MCF 10A (cell line): ENCODE measurements at places on chromosomes 2 and 18. TPM values are rescaled to one million over a fixed set of nuclear protein-coding genes. Genes with fewer than 3 reads are reported as not detected.

- no peaks in the 10 kb centered on the region for H3K27me3 ChIP-seq
- no peaks in the 10 kb centered on the region for H3K36me3 ChIP-seq
- H3K27ac ChIP-seq = no peak overlapping the region
- H3K4me3 ChIP-seq = no peak overlapping the region
- DNase-seq = peak; percentile 8
These were observed 116.8 kb upstream of the FSHR start for GRCh38 chr2:49271060-49271606.

GRCh38 chr2:173734797-173735196 is 230.4 kb downstream of the SP3 start:
- no peak overlapping the region for H3K27ac ChIP-seq
- H3K27me3 ChIP-seq = peaks cover 11% of the 10 kb centered on the region
- H3K4me1 ChIP-seq = no peaks in the 10 kb centered on the region

DNA sequence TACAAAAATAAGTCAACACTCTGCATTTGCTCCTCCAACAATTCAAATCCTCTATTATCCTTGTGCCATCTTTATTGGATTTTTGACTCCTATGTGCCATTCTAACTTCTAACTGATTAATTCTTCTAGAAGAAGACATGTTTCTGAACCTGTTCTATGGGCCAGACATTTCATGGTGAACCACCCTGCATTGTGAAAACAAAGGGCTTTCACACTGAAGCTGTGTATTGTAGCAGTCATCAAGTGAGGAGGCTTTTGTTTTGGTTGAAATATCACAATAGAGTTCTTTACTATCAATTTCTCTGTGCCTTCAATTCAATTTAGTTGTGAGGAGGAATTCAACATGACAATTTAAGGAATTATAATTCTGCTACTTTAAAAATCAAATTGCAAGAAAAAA is 357.9 kb downstream of the PLCL1 start:
- H3K4me3 ChIP-seq = no peak overlapping the region
- no peak for DNase-seq
- H3K27me3 ChIP-seq = peaks cover 26% of the 10 kb centered on the region
- H3K4me1 ChIP-seq = no peaks in the 10 kb centered on the region
- H3K27ac ChIP-seq = no peak overlapping the region
- no peaks in the 10 kb centered on the region for H3K36me3 ChIP-seq

DNA sequence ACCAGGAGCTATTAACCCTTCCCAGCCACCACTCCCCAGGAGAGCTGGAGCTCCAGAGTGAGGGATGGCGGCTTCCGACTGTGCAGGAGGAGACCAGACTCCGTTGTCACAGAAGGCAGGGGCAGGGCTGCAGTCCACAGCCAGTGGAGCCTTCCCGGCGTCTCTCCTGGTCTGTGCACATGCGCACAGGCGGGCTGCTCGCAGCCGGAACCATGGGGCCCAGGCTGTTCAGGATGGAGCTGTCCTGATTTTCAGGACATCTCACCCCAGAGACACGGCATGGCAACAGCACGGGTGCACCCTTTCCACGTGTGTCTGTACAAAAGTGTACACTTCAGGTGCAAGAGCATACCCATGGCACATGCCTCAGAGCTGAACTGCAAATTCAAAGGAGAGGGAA is 28.9 kb downstream of the EIPR1 start:
- H3K27ac ChIP-seq = no peak overlapping the region
- H3K36me3 ChIP-seq = peaks cover 24% of the 10 kb centered on the region
- no peaks in the 10 kb centered on the region for H3K27me3 ChIP-seq
- no peak for DNase-seq
- H3K4me1 ChIP-seq = no peaks in the 10 kb centered on the region

DNA sequence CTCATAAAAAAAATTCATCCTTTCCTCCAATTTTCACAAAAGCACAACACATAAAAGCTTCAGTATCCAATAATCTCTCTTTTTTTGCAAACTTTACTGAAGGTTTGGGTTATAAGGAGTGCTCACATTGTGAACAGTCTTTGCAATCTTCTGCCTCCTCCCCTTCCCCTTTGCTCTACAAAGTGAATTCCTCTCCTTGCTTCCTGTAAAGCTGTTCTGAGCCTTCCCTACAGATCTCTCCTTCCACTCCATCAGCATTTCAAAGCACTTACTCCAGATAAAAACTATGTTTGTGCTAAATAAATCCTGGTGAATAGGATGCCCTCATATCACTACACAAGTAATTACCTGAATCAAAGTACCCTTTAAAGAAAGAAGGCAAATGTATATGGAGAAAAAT is 4.6 kb upstream of the PDK1 start:
- H3K4me3 ChIP-seq = no peak overlapping the region
- no peaks in the 10 kb centered on the region for H3K27me3 ChIP-seq

Gene TRIB2
- total RNA-seq = 12.9 and 14.3 TPM in 2 replicates

Gene CTLA4
- total RNA-seq = not detected in 2 replicates

Gene EPHA4
- 1.9 and 2.0 TPM in 2 replicates for total RNA-seq

Gene RSAD2
- total RNA-seq = 0.09 TPM in 1 of 2 replicates, not detected in the other

Gene IL1RL1
- total RNA-seq = 10.0 and 25.6 TPM in 2 replicates

Gene REG1A
- total RNA-seq = not detected in 2 replicates

Gene FOXD4L1
- total RNA-seq = 0.63 and 0.98 TPM in 2 replicates
